ENCODE measurements at places on chromosomes 5 and 9.

DNA sequence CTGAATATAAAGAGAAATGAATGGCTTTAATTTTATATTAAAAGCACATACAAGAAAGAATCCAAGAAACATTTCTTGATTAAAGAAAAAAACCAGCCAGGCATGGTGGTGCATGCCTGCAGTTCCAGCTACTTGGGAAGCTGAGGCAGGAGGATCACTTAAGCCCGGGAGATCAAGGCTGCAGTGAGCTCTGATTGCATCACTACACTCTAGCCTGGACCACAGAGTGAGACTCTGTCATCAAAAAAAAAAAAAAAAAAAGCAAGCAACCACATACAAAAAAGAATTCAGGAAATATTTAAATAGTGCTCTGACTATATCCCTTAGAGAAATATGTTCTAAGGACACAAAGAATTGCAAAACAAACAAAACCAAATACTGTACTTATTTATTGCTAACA is 2.5 kb upstream of the PLAC8L1 start:
- DNase-seq = no peak

- peak; percentile 23 for DNase-seq
Measured at GRCh38 chr5:91651704-91652103, 268.6 kb upstream of the ARRDC3 start.

GRCh38 chr5:178515776-178516503 is 74.3 kb downstream of the COL23A1 start:
- DNase-seq = no peak

GRCh38 chr5:115147052-115147451 is 22.7 kb downstream of the TRIM36 start:
- no peak for DNase-seq

- no peak for DNase-seq
Measured at GRCh38 chr5:78213799-78214198, 80.7 kb downstream of the AP3B1 start.

DNA sequence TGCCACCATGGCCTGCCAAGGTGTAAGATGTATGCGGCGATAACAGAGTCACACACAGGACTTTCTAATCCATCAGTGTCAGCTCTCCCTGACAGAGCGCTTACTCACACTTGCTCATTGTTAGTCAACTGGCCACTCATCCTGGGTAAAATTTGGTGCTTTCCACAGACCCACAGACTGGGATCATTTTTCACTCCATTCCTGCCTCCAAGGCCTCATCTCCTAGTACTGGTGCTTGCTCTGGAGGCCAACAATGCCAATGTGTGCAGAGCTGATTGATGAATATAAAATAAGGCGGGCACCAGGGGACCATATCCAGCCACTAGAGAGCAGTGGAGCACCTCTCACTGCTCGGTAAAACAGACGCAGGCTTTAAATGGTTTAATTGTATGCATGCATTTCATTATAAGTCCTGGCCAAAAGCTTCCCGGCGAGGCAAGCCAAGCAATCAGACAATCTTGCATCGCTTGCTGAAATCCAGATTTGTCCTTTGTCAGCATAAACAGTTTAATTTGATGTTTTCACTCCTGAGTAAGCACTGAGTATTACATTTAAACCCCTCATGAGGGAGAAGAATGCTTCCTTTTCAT is 22.3 kb downstream of the PSMB7 start:
- peak; percentile 44 for DNase-seq

DNA sequence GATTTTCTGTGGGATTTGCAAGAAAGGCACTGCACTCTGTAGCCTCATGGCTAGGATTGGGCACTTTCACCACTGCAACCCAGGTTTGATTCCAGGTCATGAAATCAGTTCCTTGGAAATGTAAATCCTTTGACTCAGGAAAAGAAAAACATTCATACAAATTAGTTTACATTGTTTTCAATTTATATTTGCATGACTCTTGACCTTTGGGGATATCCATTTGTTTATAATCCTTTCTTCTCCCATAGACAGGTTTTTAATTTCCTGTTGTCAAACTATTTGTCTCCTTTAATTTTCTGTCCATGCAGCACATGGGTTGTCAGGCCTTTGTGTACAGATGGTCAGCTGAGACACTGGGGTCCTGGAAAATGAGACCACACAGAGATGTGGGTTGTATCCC is 801.5 kb downstream of the NR2F1-AS1 start:
- no peak for DNase-seq

DNA sequence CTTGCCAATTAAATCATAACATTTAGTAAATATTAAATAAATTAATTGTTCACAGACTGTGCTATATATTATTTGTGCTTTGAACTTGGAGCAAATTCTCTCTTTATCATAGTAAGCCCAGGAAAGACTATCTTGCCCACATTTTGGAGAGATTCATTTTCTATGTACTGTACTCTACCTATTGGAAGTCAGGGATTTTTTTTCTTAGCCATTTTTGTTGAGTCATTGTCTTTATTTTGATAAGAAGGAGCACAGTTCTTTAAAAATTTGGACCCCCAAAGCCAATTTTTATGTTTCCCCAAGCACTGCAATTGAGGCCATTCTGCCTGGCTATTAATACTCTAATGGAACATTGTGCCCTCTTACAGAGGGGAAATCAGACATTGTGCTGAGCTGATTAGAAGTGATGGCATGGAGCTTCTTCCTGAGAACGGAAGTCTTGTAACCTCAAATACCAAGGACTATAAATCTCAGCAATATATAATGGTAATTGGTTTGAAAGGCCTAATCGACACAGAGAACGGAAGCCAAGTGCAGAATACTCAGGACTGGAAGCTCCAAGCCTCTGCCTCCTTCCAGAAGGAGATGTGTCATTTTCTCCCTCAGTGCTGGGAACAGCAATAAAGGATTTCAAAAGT is 188.8 kb upstream of the PAPPA start:
- DNase-seq = no peak

DNA sequence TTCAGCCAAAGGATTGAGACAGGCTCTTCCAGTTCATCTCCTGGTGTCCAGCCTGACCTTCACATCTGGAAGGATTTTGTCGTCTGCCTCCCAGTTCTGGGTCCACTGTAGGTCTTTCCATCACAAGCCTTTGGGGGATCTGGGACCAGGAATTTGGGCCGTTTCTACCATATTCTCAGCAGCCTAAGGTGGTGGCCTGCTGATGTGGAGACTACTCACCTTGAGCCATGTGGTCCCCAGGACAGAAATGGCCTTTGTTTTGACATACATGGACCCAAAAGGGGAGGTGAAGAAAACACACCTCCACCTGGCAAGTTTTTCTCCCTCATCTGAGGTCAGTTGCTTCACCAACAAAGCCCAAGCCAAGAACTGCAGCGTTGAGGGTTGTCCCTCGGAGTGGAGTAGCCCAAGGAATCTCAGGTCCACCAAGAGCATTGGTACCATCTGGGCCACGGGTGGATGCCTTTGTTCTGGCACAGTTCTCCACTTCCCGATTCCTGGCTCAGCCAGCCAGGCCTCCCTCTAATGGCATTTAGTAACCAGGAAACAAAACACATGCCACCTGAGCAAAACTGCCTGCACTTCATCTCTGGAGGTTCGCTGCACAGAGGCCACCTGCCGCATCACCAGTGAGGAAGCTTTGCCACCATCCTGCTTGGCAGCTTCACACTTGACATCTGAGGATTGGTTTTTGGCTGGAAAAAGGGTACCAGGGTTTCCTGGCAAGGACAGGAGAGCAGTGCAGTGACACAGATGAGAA is 24.7 kb downstream of the AMBP start:
- DNase-seq = no peak

DNA sequence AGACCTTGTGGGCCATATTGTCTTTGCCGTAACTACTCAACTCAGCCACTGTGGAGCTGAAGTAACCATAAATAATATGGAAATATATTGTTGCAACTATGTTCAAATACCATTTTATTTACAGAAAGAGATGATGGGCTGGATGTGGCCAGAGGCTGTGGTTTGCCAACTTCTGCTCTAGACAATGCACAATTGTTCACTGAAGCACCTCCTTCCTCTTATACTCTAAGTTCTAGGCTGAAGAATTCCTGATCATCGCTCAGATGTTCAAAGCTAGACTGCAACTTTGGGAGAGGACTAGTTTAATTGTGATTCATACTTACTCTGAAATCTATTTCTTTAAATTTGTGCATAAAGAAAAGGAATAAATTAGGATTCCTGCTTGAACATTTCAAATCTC is 245.0 kb downstream of the TAF11L14 start:
- DNase-seq = no peak

GRCh38 chr5:1177826-1178528 is 23.4 kb upstream of the SLC6A19 start:
- no peak for DNase-seq

DNA sequence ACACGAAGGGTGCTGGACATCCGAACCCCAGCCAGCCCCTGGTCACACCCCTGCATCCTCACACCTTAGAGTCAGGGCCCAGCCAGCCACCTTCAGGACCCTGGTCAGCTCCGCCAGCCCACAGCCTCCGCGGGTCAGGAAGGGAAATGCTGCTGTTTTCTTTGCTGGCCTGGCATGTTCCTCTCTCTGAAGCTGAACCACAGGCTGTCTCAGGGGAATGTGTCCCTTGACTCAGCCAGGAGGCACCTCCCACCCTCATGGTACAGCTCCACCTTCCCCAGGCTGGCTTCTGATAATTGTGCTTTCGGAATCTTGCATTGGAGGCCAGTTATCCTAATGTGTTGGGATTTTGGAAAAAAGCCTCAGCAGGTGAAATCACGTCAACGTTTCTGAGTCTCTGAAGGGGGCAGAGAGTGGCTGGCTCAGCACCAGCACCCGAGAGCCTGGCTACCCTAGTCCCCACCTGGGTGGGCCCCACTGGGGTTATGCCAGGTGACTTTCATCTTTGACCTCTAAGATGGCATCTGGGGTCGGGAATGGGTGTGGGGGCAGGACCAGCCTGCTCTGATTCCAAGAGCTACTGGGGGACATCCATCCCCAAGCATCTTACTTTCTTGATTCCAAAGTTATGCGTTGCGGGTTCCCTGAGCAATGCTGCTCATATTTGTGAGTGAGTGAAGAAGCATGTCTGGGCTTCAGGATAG is 9.8 kb upstream of the OLFM1 start:
- no peak for DNase-seq

- no peak for DNase-seq
Measured at GRCh38 chr9:130583271-130583670, 3.9 kb downstream of the FUBP3 start.

DNA sequence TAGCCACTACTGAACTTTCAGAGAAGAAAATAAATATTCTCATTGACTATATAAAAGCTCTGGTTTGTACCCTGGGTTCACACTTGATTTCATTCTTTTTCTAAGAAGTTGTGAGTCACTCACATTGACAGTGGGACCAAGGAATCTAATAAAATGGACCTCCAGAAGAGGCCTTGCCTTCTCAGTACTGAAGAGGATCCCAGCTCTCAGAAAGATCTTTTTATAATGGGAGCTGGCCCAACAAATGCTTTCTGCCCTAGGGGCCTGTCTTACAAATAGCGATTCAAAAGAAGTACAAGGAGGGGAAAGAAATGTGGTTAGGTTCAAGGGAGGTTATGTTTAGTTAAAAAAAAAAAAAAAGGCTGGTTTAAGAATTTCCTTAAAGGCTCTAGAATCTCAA is 237.9 kb downstream of the ISL1 start:
- no peak for DNase-seq

GRCh38 chr9:137404961-137405567 is 17.9 kb downstream of the EXD3 start:
- no peak for DNase-seq

DNA sequence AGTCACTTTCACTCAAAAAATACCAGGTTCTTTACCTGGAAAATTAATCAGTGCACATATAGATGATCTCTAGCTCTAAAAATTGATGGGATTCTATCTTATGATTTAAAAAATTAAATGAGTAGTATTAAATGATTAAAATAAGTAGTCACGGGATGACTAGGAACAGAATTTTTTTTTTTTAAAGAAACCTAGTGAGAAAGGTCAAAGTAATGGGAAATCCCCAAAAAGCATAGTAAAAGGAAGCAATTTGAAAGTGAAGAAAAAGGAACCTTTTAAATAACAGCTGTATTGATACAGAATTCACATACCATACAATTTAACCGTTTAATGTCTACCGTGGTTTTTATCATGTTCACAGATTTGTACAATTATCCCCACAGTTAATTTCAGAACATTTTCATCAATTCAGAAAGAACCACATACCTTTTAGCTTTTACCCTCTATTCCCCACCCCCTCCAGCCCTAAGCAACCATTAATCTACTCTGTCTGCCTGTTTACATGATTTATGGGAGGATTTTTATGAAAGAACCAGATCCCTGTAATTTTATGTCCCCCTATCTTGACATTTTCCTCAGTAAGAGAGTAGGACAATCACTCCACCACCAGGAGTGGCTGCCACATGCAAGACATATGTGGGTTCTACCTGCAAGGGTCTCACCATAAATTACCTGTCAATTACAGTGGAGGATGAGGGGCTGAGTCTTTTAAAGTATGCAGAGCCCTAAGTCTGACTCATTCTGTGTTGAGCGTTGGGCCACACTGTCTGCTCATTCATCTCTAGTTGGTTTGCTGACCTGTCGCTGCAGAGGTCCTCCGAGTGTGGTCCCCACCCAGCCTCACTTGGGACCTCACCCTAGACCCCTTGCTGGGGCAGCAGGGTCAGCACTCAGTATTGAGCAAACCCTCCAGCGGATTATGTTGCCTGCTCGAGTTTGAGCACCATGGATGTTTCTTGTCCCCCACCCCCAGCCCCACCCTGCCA is 16.0 kb downstream of the ANKRD33B start:
- DNase-seq = no peak

DNA sequence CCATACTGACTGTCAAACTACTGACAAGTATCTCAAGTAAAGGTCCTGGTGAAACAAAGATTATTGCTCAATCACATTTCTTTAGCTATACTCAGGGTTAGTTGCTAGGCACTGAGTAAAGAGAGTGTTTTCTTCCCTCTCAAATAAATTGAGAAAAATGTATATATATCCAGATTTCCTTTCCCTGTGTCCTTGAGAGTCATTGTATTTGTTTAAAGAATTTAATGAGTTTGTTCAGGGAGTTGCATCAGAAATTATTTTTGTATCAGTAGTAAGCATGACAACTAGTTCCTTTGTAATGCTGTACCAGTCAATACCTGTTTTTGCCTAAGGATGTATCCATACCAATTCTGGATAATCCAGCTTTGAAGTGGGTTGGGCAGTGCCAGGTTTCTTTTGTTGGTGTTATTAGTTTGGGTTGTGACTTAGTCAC is 3.2 kb upstream of the ANKHD1 start:
- DNase-seq = no peak

- DNase-seq = no peak
Measured at GRCh38 chr5:142408981-142409481, 84.2 kb upstream of the SPRY4 start.

DNA sequence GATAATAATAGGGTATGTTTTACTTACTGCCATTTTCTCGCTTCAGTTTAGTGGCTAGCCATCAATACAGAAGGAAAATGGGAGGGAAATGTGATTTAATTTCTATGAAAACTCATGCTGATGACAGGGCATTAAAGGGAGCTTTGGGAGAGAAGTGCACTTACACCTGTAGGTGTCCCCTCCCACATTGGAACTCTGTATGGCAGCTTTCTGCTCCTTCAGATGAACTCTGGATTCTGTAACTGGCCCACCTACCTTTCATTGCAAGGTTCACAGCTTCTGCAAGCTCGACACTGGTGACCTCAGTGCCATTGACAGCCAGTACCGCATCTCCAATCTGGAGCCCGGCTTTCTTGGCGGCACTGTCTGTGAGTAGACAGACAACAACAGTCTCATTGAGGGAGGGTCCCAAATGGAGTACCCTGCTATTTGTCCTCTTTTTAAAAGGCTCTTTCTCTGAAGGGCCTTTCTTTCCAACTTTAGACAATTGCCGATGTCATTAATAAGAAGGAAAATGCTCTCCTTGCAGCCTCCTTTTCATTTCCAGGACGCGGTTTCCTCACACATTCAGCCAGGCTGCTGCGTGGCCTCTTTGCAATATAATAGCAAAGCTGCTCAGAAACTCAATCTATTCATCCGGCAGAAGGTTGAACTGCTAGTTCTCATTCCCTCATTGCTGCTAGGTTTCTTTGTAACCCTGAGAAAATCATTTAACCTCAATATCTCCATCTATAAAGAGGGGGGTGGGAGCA is 63.6 kb downstream of the NUDT12 start:
- no peak for DNase-seq
